ENCODE measurements at places on chromosomes 5 and 9.

GRCh38 chr5:180331647-180331950 is 21.5 kb downstream of the GFPT2 start:
- no peak for DNase-seq

DNA sequence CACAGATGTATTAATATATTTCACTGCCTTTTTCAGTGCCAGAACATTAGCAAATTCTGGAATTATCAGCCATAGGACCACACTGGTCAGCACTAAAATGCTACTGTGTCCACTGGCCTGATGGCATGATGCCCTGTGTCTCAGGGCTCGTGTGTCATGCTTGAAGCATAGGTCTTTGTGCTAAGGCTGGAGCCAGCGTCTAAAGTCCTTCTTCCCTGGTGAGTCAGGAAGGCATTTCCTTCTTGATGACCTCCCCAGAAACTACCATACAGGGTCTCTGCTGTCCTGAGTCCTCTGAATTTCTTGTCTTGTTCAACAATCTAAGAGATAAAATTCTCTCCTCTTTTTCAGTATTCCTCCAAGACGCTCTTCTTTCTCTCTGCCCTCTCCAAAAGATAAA is 489.9 kb downstream of the PSAT1 start:
- DNase-seq = no peak

GRCh38 chr9:38141746-38142591 is 72.9 kb upstream of the SHB start:
- DNase-seq = no peak

DNA sequence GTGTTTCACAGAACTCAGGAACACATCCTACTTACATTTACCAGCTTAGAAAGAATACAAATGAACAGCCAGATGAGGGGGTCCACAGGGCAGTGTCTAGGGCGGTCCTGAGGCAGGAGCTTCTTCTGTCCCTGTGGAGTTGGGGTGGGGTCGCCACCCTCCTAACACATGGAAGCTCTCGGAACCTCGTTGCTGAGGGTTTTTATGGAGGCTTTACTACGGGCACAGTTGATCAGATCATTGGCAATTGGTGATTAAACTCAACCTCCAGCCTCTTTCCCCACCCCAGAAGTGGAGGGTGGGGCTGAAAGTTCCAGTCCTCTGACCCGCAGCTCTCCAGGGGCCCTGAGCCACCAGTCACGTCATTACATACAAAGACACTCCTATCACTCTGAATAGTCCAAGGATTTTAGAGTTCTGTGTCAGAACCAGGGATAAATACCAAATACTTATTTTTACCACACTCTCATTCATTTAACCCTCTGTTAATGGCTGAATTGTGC is 156.9 kb downstream of the COL23A1 start:
- DNase-seq = no peak

DNA sequence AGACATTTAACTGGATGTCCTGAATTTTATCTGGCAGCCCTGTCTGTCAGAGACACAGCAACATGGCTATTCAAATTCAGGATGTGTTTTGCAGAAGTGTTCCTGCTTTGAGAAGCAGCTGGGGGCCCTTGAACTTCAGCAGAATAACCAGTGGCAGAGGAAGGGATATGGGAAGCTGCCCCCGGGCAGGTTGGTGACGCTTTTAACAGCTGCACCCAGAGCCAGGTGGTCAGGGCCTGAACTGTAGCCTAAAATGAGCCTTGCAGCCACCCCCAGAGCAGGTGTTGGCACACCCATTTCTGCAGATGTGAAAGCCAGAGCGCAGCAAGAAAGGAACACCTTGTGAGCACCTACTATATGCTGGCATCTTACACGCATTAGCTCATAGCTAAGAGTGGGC is 128.7 kb upstream of the BOD1 start:
- DNase-seq = peak; percentile 40

GRCh38 chr9:125524583-125525355 is 182.2 kb downstream of the MAPKAP1 start:
- DNase-seq = no peak

DNA sequence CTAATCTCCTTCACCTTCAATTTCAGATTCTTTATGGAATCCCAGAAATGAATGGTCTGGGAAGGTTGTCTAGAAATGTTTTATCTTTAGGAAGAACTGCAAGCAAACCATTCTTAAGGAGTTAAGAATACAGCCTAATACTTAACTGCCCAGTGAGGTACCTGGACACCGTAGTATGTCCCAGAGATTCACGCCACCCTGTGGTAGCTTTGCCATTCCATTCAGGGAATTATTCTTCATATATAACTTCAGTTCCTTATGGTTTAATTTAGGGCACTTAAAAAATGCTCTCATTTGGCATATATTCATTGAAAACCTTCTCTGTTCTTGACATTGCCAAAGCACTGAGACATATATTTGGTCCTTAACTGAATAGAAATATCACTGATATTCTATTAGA is 49.7 kb downstream of the ACTBL2 start:
- DNase-seq = peak; percentile 25

DNA sequence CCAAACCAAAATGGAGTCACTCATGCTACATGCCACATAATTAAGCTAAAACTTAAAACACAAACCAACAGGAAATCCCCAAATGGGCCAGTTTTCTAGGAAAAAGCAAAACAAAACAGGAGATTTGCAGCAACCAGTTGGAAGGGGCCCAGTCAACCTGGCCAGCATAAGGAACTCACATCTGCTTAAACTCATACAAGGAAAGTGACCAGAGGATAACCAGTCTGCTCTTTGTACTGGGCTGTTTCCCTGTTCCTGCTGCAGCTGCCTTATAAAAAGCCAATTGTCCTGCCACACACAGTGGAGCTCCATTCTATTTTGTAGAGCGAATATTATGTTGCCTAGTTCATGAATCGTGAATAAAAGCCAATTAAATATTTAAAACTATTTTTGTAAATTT is 29.5 kb upstream of the PTPDC1 start:
- DNase-seq = no peak

- no peak for DNase-seq
These were observed 65.8 kb upstream of the COL5A1 start for GRCh38 chr9:134575901-134576176.

GRCh38 chr5:6376974-6377520 is 1.3 kb downstream of the MED10 start:
- DNase-seq = no peak

DNA sequence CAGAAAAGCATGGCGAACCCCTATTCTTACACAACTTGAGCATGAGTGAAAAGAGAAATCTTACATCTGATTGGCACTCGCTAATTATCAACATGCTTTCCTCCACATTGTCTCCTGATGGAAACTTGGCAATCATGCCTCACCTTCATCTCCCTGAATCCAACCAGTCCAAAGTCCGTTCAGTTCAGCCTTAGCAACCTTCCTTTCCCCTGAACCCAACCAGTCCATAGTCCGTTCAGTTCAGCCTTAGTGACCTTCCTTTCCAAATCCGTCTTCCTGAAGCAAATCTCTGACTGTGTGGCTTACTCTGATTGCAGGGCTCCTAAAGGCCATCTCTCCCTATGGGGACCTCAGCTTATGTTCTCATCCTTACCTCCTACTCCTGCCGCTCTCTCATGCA is 538.3 kb upstream of the CLINT1 start:
- DNase-seq = no peak

DNA sequence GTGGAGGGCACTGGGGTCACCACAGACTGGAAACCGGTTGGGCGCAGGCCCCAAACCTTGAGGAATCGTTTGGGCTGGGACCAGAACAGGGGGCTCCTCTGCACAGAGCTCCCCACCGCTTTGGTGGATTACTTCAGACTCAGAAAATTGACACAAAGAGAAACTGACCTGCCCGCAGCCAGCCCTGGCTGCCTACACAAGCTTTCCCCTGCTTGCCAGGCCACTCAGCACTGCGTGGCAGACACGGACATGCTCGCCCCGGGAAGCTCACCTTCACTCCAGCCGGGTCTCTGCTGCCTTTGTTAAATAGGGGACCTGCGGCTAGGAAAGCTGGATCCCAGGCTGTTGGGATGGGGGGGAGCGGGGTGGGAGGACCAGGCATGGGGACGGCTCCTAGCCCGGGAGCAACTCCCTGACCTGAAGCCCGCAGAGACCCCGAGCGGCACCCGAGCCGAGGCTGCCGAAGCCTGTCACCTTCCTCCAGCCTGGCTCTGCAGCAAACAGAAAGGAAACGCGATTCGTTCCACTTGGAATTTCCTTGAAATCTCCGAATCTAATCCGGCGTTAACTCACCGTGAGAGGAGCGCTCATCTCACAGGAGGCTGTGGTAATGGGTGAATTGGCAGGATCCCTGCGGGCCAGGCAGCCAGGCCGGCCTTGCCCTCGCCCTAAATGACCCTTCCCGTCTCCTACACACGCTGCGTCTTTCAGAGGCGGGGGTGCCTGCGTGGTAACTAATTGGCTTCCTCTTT is 8.8 kb downstream of the PAX5 start:
- no peak for DNase-seq

DNA sequence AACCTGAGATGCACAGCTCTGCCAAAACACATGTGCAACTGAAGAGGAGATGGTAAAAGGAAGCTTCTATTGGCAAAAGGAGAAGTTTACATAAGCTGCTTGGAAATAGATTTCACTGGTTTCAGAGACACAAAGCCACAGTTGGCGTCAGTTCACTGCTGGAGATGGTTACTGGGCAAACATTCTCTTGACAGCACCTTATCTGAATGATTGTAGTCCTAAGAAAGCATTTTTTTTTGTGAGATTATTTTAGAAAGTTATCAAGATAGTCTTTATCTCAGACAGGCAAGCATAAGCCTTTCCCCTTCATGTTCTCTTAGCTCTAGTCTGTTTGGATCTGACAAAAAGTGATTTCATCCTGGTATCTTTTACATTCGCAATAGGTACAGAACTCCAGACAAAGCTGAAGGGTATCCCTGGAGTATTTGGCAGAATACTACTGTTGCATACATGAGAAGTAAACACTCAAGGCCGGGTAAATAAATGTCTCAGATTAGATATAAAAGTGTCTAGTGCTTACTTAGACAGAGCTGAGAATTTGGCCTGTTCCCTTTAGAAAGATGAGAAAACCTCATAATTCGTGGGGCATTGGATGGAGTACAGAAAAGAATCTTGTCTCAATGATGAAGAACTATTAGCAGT is 1668.0 kb upstream of the NUDT12 start:
- DNase-seq = no peak

- no peak for DNase-seq
These were observed 41.6 kb upstream of the TLR4 start for GRCh38 chr9:117662651-117663050.

- no peak for DNase-seq
These were observed 361.1 kb upstream of the KLF4 start for GRCh38 chr9:107850653-107851052.

- no peak for DNase-seq
These were observed 106.5 kb upstream of the LARP1 start for GRCh38 chr5:154648706-154649105.

DNA sequence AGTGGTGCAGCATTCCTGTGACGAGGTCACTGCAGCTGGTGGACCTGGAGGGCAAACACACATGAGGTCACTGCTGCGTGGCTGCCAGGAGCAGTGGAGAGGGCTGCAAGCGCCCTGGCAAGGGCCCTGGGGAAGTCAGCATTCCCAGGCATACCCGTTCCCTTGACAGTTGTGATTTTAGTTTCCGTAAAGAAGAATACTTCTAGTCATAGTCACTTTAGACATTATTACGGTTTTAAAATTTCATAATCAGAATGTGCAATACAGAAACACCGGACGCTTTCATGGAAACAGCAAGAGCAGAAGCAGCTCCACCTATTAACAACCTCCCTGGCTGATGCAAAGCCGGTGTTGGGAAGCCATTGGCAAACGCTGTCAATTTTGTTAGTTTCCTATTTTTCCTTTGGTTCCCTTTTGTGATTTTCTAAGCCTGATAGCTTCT is 129.8 kb downstream of the GADD45G start:
- DNase-seq = no peak

GRCh38 chr5:74952406-74952805 is 86.2 kb upstream of the FAM169A start:
- DNase-seq = no peak

GRCh38 chr5:96880444-96881164 is 4.3 kb downstream of the ERAP2 start:
- DNase-seq = no peak

DNA sequence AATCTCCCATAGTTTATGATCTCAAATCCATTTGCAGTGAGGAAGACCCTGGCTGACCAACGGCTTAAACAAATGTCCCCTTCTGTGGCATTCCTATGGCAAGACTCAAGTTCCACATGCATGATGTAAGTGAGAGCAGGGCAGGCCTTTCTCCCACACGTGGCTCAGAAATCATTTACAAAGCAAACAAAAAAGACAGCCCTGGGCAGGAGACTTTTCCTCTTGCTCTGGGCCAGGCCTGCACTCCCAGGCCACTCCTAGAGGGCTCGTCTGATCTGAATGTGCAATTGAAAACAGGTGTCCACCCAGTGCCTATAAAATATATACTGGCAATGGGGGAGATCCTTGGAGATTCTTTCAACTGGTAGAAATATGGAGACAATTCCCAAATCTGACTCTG is 123.1 kb downstream of the DMRT2 start:
- no peak for DNase-seq

DNA sequence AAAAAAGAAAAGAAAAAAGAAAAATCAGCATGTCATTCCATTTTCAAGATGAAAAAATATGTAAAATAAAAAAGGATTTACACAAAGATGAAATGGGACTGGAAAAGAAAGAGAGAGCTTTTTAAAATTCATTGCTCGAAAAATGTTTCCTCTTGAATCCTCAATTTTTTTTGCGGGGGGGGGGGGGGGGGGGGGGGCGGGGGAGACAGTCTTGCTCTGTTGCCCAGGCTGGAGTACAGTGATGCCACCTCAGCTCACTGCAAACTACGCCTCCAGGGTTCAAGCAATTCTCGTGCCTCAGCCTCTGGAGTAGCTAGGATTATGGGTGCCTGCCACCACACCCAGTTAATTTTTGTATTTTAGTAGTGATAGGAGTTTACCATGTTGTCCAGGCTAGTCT is 16.5 kb downstream of the PFDN1 start:
- no peak for DNase-seq

DNA sequence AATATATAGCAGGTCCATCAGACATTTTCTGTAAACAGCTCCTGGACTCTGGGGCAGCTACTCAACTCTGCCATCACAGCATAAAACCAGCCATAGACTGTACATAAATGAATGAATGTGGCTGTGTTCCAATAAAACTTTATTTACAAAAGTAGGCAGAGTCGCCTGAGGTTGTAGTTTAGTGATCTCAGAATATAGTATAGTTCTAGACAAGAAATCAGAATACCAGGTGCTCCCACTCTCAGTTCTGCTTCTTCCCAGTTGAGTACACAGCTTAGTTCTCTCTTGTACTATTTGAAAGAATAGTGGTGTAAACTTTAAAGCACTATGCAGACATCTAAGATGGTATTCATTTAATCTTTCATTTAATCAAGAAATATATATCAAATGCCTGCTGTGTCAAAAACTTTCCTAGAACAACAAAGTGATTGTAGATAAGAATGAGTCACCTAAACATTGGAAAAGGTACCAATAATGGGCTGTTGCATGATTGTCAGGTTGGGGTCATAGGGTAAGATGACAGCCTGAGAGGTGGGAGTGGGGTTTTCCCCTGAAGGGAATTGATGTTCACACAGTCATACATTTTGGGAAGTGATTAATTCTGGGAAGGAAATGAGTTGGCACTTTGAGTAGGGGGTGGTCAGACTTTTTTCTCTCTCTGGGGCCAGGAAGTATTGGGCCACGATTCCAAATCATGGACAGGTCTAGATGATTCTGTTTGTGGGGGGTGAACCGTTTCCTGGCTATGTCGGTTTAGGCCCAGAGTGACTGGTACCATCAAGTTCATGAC is 37.0 kb downstream of the TNFSF8 start:
- no peak for DNase-seq

Data from BE2C (cell line).